Activated CD4-positive, CD25-positive, alpha-beta regulatory T cell (primary cell): ENCODE measurements at places on chromosomes 3 and 15.

DNA sequence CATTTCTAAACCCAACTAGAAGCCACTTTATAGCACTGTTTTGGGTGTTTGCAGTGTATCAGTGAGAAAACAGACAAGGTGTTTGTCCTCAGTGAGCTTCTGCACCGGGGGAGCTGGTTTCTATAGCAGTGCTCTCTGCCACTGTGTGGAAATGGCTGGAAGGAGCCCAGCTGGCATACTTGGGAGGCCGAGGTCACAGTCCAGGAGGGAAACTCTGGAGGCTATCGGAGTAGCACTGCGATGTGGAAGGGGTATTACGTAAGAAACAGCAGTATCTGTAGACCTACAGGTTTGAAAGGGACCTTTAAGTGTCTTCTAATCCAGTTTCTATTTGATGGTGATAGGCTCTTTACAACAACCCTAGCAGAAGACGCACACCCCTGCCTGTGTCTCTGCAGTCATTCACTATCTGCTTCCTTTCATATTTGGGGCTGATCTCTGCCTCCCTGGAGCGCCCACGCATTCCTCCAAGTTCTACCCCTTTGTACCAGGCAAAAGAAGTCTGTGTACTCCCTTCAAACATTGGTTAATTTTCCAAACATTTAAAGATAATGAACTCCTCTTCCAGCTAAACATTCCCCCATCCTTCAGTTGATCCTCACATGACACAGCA is 87.4 kb upstream of the ADAMTS17 start:
- no peak for DNase-seq

DNA sequence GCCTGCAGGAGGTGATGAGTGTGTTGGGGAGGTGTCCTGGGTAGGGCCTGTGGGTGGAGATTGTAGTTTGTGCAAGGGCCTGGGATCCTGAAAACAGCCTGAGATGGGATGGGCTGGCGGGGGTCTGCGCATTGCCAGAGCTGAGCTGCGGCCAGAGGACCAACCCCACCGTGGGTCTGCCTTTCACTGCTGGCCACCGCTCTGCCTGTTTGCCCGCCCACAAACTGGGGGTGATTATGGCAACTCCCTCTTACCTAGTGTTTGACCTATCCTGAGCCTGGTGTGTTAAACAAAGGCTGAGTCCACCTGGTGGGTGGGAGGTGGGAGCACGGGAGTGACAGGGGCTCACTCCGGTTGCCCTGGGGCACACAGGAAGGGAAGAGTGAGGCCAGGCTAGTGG is 9.8 kb downstream of the ABTB1 start:
- no peak for DNase-seq

DNA sequence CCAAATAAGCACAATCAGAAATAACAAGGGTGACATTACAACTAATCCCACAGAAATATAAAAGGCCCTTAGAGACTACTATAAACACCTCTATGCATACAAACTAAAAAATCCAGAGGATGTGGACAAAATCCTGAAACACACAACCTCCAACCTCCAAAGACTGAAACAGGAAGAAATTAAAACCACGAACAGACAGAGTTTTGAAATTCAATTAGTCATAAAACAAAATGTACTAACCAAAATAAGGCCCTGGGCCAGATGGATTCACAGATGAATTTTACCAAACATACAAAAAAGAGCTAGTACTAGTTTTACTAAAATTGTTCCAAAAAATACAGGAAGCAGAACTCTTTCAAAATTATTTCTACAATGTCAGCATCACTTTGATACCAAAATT is 1043.6 kb downstream of the DIPK2A start:
- no peak for DNase-seq

DNA sequence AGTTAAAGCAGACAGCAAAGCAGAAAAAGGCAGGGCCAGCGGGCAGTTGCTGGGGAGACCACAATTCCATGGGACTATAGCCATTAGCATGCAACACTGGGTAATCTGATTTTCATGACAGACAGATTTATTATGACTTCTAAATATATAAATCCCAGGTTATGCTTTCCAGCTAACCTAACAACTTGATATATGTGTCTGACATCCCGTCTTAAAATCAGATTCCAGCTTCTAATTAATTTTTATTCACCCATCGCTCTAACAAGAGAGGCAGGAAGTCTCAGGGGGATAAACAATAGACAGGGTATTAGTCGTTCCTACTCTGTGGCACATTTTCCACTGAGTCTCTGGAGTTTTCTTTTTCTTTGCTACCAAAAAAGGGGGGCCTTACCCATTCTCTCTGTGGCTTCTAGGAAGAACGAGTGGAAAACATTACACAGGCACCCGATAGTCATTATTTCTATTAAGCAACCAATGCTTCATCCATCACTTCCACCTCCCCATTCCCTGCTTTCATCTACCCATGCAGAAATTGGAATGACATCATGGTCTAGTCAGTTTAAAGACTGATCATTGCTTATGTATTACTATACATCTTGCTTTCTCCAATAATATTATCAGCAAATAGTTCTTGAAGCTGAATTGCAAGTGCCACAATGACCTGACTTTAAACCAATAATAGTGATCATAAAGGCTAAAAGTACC is 173.1 kb downstream of the FHIT start:
- DNase-seq, result no peak

DNA sequence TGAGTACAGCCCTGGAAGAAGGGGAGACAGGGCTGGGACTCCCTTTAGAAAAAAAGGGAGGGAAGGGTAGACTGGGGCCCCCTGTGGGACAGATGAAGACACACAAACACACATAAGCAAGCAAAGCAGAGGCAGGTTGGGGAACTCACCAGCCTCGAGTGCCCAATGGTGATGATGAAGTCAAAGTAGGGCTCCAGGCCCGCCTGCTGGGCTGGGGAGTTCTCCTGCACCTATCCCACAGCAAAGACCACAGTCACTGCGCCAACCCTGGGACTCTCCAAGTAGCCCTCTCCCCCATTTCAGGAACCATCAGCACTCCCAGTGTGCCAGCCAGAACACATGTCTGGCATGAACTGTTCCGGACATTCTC is 4.1 kb downstream of the GORASP1 start:
- no peak for DNase-seq

GRCh38 chr15:83308671-83309070 is 24.2 kb upstream of the BNC1 start:
- no peak for DNase-seq

- no peak for DNase-seq
Measured at GRCh38 chr15:61556037-61556648, 327.0 kb upstream of the RORA start.

- no peak for DNase-seq
Measured at GRCh38 chr15:38307861-38308641, 55.4 kb downstream of the SPRED1 start.

DNA sequence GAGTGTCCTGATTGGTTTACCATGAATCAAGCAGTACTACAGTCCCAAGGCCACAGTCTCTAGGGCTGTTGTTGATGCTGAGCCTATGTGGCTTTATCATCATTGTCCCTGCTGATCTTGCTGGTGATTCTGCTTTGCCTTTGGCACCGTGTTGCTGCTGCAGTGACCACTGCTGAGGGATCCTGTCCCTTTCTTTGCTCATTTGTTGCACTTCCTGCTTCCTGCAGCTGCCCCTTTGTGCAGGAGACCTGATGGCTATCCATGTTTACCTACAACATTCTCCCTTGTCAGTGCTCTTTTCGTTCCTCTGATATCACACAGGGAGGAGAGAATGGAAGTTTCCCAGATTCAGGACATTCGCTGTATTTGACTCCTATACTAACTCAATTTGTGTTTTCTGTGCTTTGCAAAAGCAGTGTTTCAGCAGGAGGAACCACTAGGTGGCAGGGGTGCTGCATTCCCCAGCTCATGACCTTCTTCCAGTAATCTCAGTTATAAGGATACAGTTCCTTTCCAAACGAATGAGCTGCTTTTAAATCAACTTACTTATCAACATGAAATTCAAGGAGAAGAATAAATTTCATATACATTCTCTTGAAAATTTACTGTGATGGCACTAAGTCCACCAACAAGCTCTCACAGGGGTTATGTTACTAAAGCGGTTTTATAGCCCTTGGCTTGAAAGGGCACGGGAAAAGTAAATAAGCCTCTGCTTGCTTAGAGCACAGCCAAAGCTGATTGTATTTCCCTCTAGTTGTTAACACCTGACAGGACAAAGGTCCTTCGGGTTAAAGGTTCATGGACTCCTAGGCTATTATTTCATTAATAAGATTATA is 9.7 kb upstream of the THUMPD3 start:
- DNase-seq, result peak; percentile 14

- no peak for DNase-seq
Measured at GRCh38 chr3:124810970-124811369, 76.2 kb downstream of the ITGB5 start.

DNA sequence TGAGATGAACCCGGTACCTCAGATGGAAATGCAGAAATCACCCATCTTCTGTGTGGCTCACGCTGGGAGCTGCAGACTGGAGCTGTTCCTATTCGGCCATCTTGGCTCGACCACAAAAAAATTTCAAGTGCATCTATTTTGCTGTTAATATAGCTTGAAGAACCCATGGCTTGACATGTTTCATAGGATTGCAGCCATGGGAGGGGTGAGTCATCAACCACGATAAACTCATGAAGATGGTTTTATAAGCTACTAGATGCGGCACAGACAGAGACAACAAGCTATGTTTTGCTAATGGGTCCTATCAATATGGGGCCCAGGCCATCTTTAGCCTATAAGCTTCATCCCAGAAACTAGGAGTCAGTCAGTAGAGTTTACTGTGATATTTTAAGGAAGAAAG is 100.4 kb upstream of the PHLDB2 start:
- DNase-seq, result no peak

- no peak for DNase-seq
Measured at GRCh38 chr3:83868909-83869567, 1089.8 kb upstream of the CADM2 start.

DNA sequence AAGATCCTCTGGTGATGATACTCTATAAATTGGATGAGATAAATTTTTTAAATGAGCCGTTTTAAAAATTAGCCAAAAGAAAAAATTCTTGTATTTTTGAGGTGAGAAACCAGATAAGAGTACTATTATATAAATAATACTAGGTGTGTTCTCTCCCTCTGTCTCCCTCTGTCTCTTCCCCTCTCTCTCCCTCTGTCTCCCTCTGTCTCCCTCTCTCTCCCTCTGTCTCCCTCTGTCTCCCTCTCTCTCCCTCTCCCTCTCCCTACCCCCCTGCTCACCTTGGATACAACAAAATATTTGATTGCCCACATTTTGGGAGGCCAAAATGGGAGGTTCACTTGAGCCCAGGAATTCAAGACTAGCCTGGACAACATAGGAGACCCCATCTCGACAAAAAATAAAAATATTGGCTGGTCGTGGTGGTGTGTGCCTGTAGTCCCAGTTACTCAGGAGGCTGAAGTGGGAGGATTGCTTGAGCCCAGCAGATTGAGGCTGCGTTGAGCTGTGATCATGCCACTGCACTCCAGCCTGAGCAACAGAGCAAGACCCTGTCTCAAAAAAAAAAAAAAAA is 168.5 kb downstream of the TCF12 start:
- DNase-seq, result no peak

GRCh38 chr3:11610044-11610671 is 33.6 kb downstream of the VGLL4 start:
- DNase-seq, result no peak

DNA sequence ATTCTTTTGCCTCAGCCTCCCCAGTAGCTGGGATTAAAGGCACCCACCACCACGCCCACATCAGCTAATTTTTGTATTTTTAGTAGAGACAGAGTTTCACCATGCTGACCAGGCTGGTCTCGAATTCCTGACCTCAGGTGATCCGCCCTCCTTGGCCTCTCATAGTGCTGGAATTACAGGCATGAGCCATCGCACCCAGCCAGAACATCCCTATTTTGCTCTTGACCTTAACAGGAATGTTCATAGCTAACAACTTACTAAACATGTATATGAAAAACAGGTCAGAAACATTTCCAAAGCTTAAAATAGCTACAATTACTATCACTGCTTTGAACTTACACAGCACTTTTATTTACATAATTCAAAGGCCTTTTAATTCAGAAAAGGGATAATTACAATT is 33.7 kb downstream of the UQCC5 start:
- DNase-seq, result no peak

DNA sequence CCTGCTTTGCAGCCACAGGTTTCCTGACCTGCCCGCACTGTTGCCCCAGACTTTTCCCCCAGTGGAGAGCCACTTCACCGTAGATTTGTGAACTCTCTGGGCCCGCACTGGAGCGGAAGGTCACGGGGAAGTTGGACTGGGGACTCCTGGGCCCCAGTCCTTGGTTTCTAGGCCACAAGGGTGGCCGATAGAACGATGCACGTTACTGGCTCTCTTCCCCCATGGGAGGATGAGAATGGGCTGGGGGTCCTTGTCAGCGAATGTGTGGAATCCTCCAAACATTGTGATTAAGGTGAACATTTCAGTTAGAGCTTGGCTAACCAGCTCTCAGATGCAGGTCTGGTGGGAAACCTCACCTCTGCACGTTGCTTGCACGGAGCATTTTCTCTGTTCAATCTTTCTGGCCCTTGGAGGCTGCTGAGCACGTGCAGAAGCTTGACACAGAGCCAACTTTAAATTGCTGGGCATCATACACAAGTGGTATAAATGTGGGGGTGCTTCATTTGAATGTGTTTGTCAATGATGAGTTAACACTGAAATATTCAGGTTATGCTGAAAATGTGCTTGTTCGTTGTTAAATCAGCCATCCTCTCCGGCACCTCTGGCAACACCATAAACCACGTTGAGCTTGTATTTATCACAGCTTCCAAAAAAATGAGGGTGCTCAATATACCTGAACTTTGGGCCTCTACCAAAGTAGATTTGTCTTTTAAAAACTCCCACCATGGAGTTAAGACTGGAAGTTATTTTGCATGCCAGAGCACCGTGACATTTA is 976 bp downstream of the DIS3L start:
- no peak for DNase-seq

- no peak for DNase-seq
Measured at GRCh38 chr3:188826574-188826973, 345.2 kb upstream of the TPRG1 start.

DNA sequence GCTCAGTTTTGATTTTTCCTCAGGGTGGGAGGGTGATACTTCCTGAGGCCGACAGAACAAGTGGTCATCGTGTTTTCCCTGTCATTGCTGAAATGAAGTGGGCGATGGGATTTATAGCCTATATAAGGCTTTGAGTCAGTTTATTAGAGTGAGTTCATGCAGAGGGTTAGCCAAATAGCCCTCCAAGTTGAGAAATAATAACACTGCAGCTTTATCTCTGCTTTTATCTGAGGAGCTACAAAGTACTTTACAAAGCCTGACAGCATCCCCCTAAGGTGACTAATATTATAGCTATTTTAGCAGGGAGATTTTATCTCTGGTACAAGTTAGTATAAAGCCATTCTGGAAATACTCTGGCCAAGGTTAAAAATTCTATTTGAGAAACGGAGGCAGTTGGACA is 389.6 kb downstream of the MFSD1 start:
- DNase-seq, result no peak

- no peak for DNase-seq
Measured at GRCh38 chr15:45670091-45670490, 35.3 kb downstream of the SQOR start.

- no peak for DNase-seq
Measured at GRCh38 chr3:87069971-87070370, 79.0 kb upstream of the VGLL3 start.
